ENCODE measurements at places on chromosomes 5 and 9. TPM values are rescaled to one million over a fixed set of nuclear protein-coding genes. Genes with fewer than 3 reads are reported as not detected.

- H3K27me3 ChIP-seq: no peaks in the 10 kb centered on the region
- H3K4me3 ChIP-seq: no peak overlapping the region
- DNase-seq: no peak
- H3K36me3 ChIP-seq: no peaks in the 10 kb centered on the region
- no peak overlapping the region for H3K27ac ChIP-seq
- H3K4me1 ChIP-seq: no peaks in the 10 kb centered on the region
These were observed 16.3 kb upstream of the PRR16 start for GRCh38 chr5:120447706-120448239.

DNA sequence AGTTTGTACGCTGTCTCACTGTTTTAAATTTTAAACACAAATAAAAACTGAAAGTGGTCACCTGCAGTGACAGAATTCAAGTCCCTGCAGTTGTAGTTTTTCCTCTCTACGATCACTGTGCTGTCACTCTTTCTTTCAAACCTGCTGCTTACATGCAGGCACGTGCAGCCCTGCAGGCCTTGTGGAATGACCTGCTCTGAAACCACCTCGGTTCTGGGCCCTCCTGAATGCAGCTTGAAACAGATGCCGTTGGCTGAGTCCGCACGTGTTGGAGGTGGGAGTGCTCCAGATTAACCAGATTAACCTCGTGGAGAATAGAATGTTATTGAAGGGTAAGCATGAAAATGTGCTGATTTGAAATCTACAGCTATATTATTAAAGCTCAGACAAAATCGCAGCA is 126.0 kb upstream of the ERCC6L2 start:
- no peaks in the 10 kb centered on the region for H3K36me3 ChIP-seq
- no peak overlapping the region for H3K27ac ChIP-seq
- peaks cover 7% of the 10 kb centered on the region for H3K27me3 ChIP-seq
- H3K4me3 ChIP-seq: no peak overlapping the region
- DNase-seq: no peak
- H3K4me1 ChIP-seq: peaks cover 24% of the 10 kb centered on the region

- DNase-seq: no peak
- H3K4me3 ChIP-seq: no peak overlapping the region
- no peak overlapping the region for H3K27ac ChIP-seq
- no peaks in the 10 kb centered on the region for H3K27me3 ChIP-seq
- no peaks in the 10 kb centered on the region for H3K4me1 ChIP-seq
- H3K36me3 ChIP-seq: no peaks in the 10 kb centered on the region
These were observed 11.8 kb upstream of the SEMA5A start for GRCh38 chr5:9557696-9558095.

GRCh38 chr5:7779019-7780005 is 71.6 kb downstream of the CFAP90 start:
- H3K4me1 ChIP-seq: no peaks in the 10 kb centered on the region
- no peaks in the 10 kb centered on the region for H3K36me3 ChIP-seq
- DNase-seq: no peak
- H3K4me3 ChIP-seq: no peak overlapping the region
- H3K27me3 ChIP-seq: no peaks in the 10 kb centered on the region

DNA sequence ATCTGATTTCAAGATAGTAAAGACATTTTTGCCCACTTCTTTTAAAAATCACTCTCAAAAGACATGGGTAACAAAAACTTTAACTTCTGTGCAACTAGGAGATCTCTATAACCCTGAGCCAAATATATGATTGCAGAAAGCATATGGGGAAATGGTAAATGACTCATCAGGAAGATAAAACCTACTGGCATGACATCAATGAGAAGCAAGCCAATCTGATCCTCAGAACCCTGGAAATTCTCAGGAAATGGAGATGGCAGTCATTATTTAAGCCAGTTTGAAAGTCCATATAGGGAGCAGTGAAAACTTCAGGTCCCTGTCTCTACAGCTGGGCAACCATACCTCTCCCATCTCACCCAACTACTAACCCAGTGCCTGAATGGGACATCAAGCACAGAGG is 249.7 kb upstream of the NREP start:
- H3K4me1 ChIP-seq: peaks cover 20% of the 10 kb centered on the region
- no peak overlapping the region for H3K27ac ChIP-seq
- H3K27me3 ChIP-seq: no peaks in the 10 kb centered on the region

GRCh38 chr9:36169708-36170107 is 520 bp downstream of the CCIN start:
- H3K27me3 ChIP-seq: no peaks in the 10 kb centered on the region
- no peaks in the 10 kb centered on the region for H3K36me3 ChIP-seq
- H3K4me1 ChIP-seq: peaks cover 24% of the 10 kb centered on the region
- no peak overlapping the region for H3K27ac ChIP-seq

- no peak overlapping the region for H3K4me3 ChIP-seq
- H3K4me1 ChIP-seq: no peaks in the 10 kb centered on the region
- H3K27me3 ChIP-seq: no peaks in the 10 kb centered on the region
These were observed 15.4 kb downstream of the FAM174A start for GRCh38 chr5:100550531-100551051.

DNA sequence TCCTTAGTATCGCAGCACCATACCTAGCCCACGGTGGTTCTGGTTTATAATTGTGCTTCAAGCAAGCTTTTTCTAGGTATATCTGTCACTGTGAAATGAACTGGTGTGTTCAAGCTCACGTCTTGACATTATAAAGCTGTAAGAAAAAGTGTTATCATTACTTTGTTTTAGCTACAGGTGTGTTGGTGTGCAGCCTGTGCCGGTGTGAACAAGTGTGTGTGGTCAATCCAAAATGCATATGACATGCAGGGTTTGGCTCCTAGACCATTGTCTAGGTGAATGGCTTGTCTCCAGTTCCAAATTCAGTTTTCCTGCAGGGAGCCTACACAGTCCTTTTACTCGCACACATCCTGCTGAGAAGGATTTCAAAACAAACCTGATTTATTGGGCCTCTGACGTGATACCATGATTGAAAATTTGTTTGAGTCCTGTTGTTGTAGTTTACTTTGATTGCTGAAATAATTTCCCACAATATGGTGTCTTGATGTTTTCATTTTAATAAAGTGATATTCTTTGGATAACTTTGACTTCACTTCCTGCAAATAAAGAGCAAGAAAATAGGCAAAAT is 3.7 kb downstream of the LSM11 start:
- H3K36me3 ChIP-seq: peaks cover 9% of the 10 kb centered on the region
- peaks cover 77% of the 10 kb centered on the region for H3K4me1 ChIP-seq
- H3K4me3 ChIP-seq: peak overlapping the region; percentile 3
- no peak for DNase-seq
- no peaks in the 10 kb centered on the region for H3K27me3 ChIP-seq

- no peak overlapping the region for H3K27ac ChIP-seq
- H3K4me3 ChIP-seq: no peak overlapping the region
- H3K4me1 ChIP-seq: no peaks in the 10 kb centered on the region
- no peaks in the 10 kb centered on the region for H3K36me3 ChIP-seq
- H3K27me3 ChIP-seq: no peaks in the 10 kb centered on the region
- DNase-seq: no peak
These were observed 19.9 kb downstream of the GDA start for GRCh38 chr9:72169178-72169577.

GRCh38 chr5:92424785-92425426 is 1041.8 kb upstream of the ARRDC3 start:
- H3K27ac ChIP-seq: no peak overlapping the region
- H3K36me3 ChIP-seq: no peaks in the 10 kb centered on the region
- H3K4me3 ChIP-seq: no peak overlapping the region
- no peak for DNase-seq

- H3K27ac ChIP-seq: no peak overlapping the region
- H3K4me3 ChIP-seq: no peak overlapping the region
- H3K27me3 ChIP-seq: peaks cover 98% of the 10 kb centered on the region
- H3K36me3 ChIP-seq: no peaks in the 10 kb centered on the region
- no peak for DNase-seq
- H3K4me1 ChIP-seq: peaks cover 5% of the 10 kb centered on the region
These were observed 70.7 kb upstream of the RAPGEF1 start for GRCh38 chr9:131810351-131811170.

DNA sequence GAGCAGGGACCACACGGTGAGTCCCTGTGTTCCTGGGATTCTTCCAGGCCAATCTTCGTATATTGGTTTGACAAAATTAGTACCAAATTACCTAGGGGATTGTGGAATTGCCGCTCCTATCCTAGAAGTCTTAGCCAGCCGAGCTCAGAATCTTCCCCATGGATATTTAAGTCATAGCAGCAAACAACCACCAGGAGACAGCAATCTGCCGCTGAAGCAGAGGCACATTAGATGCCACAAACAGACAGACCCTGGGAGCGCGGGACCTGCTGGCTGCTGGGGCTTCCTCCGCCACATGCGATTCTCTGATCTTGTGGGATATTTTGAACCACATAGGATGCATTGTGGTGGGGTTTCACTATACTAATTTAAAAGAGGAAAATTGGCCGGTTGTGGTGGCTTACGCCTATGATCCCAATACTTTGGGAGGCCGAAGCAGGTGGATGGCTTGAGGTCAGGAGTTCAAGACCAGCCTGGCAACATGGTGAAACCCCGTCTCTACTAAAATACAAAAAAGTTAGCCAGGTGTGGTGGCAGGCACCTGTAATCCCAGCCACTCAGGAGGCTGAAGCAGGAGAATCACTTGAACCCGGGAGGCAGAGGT is 31.7 kb upstream of the ZBTB43 start:
- H3K4me3 ChIP-seq: no peak overlapping the region
- H3K36me3 ChIP-seq: no peaks in the 10 kb centered on the region
- no peak overlapping the region for H3K27ac ChIP-seq

- peak overlapping the region; percentile 90 for H3K27ac ChIP-seq
- H3K27me3 ChIP-seq: no peaks in the 10 kb centered on the region
- peak overlapping the region; percentile 95 for H3K4me3 ChIP-seq
- no peak for DNase-seq
- H3K36me3 ChIP-seq: peaks cover 37% of the 10 kb centered on the region
These were observed 700 bp downstream of the SKP2 start for GRCh38 chr5:36152324-36153297.

DNA sequence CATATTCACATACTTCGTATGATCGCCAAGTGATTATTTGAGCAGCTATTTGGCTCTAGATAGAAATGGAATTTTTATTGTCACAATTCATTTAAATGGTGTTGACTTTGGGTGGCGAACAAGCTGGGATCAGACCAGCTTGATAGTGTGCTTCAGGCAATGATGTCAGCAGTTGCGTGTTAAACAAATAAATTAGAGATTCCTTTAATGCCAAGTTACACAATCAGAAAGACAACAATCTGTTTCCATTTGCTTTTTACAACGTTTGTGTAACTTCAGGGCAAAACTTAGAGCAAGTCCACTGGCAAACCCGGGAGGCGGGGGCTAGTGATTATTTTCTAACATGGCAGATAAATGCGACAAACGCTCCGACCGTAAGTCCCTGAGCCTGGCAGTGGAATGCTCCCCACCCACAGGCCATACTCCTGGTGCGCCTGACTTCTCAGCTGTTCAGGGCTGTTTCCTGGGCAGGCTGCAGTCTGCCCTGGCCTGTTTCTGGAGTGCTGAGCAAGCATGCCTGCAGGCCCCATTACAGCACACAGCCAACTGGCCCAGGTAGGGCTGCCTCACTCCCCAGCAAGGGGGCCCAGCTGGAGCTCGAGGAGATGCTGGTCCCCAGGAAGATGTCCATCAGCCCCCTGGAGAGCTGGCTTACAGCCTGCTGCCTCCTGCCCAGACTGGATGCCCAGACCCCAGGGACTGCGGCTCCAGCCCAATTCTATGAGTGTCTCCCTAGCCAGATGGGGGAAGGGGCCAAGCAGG is 88.7 kb downstream of the BASP1 start:
- no peak overlapping the region for H3K27ac ChIP-seq
- H3K27me3 ChIP-seq: no peaks in the 10 kb centered on the region
- H3K4me3 ChIP-seq: no peak overlapping the region
- no peaks in the 10 kb centered on the region for H3K36me3 ChIP-seq
- H3K4me1 ChIP-seq: no peaks in the 10 kb centered on the region

DNA sequence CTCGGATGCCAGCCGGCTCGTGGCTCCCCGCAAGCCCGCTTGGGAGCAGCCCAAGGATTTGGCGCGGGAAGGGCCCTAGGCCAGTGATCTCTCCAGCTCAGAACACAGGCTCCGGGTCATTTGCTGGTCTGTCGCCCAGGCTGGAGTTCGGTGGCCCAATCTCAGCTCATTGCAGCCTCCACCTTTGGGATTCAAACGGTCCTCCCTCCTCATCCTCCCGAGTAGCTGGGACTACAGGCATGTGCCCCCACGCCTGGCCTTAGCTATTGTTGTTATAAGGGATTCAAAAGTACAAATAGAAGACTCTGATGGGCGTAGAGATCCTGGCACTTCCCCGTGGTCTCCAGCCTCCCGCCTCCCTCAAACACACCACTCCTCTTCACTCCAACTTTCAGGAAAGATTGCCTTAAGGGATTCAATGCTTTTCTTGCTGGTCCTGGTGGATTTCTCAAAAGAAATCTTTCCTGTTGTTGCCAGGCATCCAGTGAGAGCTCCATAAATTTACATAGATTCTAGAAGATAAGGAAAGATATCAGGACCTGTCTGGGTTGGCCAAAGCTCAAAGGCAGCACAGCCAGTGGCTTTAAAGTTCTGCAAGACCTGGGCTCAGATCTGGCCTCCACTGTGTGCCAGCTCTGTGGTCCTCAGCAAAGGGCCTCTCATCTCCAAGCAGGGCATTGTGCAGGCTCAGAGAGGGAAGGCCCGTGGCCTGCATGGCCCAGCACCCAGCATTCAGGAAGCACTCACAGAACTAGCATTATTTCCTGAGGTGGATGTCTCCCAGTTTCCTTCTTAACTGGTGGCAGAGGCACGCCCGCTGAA is 1.0 kb downstream of the AIF1L start:
- no peak for DNase-seq
- H3K4me1 ChIP-seq: peaks cover 42% of the 10 kb centered on the region
- H3K4me3 ChIP-seq: peak overlapping the region; percentile 60
- no peaks in the 10 kb centered on the region for H3K36me3 ChIP-seq
- peaks cover 27% of the 10 kb centered on the region for H3K27me3 ChIP-seq
- peak overlapping the region; percentile 64 for H3K27ac ChIP-seq

- no peak overlapping the region for H3K4me3 ChIP-seq
- no peak overlapping the region for H3K27ac ChIP-seq
- H3K36me3 ChIP-seq: no peaks in the 10 kb centered on the region
- peak; percentile 37 for DNase-seq
These were observed 39.3 kb downstream of the TTLL11 start for GRCh38 chr9:122053567-122054350.

DNA sequence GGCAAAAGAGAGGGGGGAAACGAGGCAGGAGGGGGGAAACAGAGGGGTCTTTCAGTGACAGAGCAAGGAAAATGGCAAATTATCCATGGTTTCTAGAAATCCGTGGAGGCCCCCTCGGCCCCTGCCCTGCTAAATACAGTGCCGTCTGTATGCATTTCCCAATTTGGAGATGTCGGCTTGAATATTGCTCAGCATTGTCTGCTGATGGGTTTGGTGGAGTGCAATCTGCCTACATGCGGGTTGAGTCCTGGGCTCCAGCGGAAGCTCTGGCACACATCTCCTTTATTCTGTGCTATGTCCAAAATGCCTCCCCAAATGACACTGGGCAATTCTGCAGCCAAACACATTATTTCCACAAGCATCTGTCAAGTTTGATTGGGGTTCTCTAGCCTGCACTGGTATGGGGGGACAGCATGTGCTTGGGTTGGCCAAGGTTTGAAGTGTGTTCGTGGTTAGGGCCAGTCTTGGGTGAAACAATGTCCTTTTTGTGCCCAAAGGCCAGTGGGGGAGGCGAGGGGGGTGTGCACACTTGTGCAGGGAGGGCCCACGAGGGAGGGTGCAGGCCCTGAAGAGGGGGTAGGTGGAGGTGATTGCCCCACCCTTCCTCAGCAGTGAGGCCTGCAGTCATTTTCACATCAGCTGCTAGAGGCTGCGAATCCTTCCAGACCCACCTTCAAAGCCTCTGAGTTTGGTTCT is 6.2 kb upstream of the NEUROG1 start:
- DNase-seq: no peak
- H3K4me1 ChIP-seq: peaks cover 18% of the 10 kb centered on the region
- no peaks in the 10 kb centered on the region for H3K36me3 ChIP-seq
- H3K27ac ChIP-seq: no peak overlapping the region
- peaks cover 98% of the 10 kb centered on the region for H3K27me3 ChIP-seq
- H3K4me3 ChIP-seq: no peak overlapping the region

Gene KIF24
- total RNA-seq: 0.66 TPM

Gene KIF20A
- not detected for total RNA-seq

Gene FRMD3
- 10.9 TPM for total RNA-seq

Gene RORB
- 0.52 TPM for total RNA-seq
